ENCODE measurements at places on chromosomes 2 and 18.

- no peak for DNase-seq
Measured at GRCh38 chr2:193124815-193125214, 930.1 kb upstream of the TMEFF2 start.

DNA sequence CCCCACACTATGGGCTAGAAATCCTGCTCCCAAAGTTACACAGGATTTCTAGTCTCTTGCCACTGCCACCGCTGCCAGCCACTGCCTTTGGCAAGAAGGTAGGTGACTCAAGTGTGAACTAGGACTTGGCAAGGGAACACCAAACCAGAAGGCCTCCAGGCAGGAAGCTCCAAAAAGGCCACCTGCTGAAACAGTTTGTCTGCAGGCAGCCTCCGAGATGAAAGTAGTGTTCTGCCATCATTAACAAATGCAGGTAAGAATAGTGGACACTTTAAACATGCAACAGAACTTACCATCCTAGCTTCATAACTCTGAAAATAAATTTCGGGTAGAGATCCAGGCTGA lies 3.9 kb downstream of the ANKRD44 start:
- DNase-seq, result no peak

DNA sequence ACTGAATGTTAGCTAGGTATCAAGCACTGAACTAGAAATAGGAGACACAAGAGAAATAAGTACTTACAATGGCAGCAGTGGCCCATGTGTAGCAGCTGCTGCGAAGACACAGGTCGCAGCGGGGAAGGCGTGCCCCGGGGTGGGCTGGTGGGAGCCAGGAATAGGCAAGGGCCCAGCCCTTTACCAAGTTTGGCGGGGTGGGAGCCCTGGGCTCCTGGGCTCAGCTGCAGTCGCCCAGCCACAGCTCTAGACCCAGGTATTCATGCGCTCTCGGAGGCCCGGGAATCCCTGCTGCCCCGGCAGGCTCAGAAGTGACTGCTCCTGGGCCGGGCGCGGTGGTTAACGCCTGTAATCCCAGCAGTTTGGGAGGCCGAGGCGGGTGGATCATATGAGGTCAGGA lies 1287.3 kb downstream of the CNTNAP5 start:
- DNase-seq, result no peak

- DNase-seq, result peak; percentile 85
Measured at GRCh38 chr2:187499941-187500532, 52.0 kb upstream of the CALCRL start.

GRCh38 chr2:180359522-180360282 lies 352.6 kb upstream of the CWC22 start:
- DNase-seq, result peak; percentile 19

DNA sequence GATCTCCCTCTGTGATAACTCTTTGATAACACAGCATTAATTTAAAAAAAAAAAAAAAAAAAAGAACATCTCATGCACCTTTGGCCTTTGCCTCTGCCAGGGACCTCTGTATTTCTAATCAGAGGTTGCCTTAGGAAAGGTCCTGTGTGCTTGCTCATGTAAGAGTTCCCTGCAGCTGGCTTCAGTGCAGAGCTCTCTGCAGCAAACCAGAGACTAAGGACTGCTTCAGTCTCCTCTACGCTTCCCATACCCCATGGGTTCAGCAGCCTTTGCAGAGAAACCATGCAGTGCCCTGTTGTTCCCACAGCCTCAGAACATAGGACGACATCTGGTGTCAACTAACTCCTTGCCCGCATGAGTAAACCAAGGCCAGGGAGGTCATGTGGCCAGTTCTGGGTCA lies 236.6 kb upstream of the KLHL29 start:
- DNase-seq, result no peak

GRCh38 chr2:47457268-47457667 lies 54.3 kb downstream of the MSH2 start:
- DNase-seq, result peak; percentile 77

DNA sequence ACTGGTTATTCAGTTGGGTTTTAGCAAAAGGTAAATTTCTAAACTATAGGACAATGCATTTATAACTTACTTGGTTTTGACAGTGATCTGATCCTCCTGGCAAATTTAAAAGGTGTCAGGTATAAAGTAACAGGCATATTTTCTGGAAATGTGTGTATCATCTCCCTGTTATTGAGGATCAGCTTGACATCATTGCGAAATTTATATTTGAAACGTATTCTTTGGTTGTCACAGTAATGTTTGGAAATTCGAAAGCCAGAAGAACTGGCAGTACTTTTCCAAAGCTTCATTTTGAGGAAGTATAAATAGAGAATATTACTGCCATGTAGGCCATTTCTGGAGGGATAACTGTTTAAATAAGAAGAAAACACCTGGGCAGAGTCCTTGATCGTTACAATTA lies 422.2 kb upstream of the NRXN1 start:
- no peak for DNase-seq

- DNase-seq, result no peak
Measured at GRCh38 chr2:142965443-142965842, 88.0 kb downstream of the KYNU start.

DNA sequence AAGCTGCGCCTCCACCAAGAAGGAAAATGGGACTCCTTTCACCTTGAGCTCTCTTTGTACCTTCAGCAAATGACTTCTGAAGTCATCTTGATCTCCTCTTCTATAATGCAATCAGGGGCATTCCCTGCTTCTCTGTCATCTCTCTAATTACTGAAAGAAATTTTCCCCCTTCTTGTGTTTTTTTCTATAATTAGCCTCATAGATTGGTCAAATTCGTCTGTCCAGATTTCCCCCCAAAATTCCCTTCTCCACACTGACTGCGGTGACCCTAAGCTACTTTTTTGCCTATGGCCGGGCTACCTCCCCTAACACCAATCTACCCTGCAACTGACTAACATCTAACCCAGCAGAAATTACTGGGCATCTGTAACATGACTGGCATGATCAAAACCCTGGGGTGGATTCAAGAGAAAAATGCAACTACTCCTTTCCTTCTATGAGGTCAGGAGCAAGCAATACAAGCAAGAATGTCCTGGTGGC lies 168.6 kb downstream of the BCL2 start:
- DNase-seq, result no peak

- no peak for DNase-seq
Measured at GRCh38 chr2:214126135-214126534, 284.7 kb upstream of the VWC2L start.

DNA sequence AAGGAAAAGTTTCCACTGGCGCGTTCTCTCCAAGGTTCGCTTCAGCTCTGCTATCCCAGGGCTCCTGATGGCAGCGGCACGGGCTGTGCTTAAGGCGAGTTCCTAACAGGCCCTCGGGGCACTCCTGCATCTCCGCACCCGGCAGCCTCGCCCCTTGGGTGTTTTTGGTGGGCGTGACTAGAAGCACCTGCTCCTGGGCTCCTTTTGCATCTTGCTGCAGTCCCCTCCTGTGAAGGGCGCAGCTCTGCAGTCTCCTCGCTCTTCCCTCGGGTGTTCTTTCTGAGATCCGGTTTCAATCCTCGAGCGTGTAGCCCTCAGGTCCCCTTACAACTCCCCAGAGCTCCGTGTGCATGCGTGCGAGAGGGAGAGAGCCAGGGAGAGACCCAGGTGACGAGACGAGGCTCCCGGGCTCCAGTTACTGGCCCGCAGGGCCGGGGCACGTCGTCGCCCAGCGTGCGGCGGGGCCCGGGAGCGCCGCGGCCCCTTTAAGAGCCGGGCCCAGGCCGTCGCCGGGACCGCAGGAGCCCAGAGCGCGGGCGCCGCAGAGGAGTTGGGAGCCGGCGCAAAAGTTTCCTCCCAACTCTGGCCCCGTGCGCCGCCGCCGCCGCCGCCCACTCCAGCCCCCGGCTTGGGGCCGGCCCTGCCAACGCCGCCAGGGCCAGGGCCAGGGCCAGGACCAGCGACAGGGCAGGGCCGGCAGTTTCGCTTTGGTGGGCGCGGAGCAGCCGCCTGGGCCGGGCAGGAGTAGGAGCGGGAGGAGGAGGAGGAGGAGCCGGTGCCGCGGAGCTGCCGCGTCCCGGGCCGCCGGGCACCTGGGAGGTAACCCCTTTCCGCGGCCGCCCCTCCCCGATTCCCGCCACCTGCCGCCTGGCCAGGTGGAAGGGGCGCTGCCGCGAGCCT lies at the start of gene PARD3B:
Gene PARD3B (plus strand): TSS at position 515 of the 900 bp plus-strand sequence. CDS start 525 bp downstream, outside the sequence.
- peak; percentile 15 for DNase-seq

GRCh38 chr2:207045531-207045930 lies 106.2 kb downstream of the CPO start:
- DNase-seq, result no peak

DNA sequence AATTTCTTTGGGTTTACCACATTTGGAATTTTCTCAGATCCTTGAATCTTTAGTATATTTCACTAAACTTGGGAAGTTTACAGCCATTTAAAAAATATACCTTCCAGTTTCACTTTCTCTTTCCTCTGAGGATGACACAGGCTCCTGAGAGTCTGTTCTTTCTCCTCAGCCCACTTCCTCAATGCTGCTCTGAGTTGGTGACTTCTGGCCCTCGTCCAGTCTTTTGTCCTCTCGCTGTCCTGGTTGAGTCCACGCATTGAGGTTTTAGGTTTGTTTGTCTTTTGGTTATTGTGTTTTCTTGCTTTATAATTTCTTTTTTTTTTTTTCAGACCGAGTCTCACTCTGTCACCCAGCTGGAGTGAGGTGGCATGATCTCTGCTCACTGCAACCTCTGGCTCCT lies 40.7 kb upstream of the GALR1 start:
- peak; percentile 84 for DNase-seq

DNA sequence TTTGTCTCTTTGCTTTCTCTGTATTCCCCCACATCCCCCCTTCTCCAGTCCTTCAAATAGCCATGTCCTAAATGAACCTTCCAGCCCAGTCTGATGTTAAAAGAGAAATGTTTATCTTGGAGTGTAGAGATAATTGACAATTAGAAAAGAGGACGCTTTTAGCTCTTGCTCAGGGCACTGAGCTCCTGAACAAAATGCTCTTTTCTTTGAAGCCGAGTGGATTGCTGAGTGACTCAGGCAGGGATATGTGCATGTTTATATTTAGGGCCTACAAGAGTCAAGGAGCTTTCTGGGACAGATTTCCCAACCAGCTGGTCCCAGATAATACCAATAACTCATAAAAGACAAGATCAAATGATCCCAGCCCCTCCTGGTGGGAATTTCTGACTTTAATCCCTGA lies 88.0 kb upstream of the SETBP1 start:
- no peak for DNase-seq

DNA sequence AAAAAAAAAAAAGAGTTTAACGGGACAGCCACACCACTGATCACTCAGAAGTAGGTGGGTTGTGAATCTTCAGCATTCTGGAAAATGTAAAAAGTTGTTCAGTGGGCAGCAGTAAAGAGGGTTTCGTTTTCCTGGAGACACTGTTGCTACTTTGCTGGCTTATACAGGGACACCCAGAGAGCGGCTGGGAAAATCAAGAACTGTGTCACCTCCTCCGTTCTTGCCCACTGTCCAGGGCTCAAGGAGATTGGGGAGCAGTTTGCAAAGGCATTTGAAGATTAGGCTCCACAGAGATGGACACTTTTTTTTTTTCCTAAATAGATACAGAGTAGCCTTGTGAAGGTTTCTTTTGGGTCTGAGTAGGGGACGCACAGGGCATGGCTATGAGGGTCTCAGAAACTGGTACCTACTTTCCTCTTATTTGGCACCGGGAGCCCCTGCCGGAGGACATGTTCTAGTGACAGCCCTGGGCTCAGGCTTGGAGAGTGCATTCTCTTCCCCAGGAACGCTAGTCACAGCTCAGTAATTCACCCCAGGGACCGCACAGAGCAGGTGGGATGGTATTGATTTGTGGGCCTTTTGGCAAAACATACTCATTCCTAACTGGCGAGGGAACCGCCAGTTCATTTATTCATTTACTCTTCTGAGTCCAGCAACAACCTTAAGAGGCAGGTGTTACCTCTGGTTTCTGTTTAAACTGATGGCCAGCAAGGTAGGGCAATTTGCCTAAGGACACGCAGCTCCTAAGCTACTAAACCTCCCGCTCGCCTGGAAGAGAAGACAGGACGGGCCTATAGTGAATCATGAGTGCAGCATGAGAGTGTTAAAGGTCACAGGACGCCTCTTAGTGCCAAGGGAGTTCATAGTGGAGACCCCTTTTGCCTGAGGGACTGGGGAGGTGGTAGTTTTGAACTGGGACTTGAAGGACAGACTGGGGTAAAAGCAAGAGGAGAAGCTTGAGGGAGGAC lies 53.1 kb downstream of the HPCAL1 start:
- DNase-seq, result no peak

DNA sequence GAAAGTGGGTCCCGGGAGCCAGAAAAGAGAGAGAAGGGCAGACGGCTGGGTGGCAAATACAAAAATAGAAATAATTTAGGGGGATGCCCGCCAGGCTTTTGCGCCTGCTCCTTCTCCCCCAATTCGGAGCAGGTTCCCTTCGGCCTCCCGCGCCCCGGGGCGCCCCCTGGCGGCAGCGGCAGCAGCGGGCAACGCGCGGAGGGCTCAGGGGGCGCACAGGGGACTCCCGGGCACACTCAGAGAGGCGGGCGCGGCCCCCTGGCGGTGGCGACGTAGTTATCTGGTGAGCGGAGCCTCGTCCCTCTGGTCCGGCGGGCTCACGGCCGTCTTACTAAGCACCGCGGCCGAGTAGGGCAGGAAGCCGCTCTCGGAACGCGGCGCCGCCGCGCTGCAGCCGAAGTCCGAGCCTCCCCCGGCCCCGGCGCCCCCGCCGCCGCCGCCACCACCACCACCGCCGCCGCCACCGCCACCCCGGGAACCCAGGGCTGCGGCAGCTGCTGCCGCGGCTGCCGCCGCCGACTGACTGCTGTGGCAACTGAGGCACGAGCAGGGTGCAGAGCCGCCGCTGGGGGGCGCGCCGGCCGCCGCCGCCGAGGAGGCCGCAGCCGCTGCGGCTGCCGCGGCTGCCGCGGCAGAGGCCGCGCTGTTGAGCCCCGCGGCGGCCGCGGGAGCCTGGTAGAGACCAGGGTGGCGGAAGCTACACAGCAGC lies 3.8 kb downstream of the EVX2 start:
- DNase-seq, result no peak

GRCh38 chr2:37323781-37324535 lies 675 bp downstream of the PRKD3 start:
- DNase-seq, result peak; percentile 42

GRCh38 chr2:139790807-139791752 lies 1010.9 kb upstream of the NXPH2 start:
- peak; percentile 91 for DNase-seq

DNA sequence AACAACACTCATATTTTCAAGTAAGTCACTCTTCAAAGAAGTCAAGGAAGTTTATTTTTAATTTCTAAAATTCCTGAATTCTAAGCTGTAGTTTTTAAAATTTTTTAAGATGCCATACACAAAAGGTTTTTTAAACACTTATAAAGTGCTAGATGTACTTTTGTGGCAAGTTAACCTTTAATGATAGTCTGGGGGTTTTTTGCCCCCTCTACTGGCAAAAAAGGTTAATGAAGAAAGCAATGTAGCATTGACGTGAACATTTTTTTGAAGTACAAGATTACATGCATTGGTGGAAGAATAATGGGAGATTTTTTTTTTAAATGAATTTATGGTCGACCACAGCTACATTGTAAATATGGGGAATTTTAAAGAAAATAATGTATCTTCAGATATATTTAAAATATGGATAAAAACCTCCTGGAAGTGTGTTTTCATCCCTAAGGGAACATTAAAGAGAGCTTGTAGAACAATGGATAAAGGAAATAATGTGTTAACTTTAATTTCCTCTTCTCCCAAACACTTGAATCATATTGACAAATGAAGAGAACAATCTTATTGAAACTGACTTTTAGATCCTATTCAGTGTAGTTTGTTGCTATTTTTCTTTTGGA lies 12.6 kb downstream of the ITPRID2 start:
- DNase-seq, result peak; percentile 65
